Glutamatergic neuron (in vitro differentiated cells): ENCODE measurements at places on chromosomes 5 and 9. TPM values are rescaled to one million over a fixed set of nuclear protein-coding genes. Genes with fewer than 3 reads are reported as not detected.

DNA sequence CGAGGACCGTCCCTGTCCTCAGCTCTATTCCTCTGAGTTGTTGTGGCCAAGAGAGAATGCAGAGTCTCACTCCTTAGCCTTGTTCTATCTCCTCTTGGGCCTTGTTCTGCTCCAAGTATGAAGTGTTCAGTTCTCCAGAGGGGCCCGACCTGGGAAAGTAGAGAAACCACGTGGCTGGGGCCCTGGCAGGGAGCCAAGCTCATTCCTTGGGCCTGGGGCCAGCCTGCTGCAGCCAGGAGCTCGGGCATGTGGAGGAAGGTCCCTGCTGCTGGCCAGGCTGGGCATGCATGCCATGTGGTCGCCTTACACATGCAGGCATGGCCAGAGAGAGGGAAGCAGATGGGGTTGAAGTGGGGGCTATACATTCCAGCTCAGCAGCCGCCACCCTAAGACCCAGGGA, 60.7 kb downstream of the COL27A1 start:
- DNase-seq = no peak

- no peak for DNase-seq
Observed at GRCh38 chr9:77125665-77126064, 51.7 kb upstream of the VPS13A start.

DNA sequence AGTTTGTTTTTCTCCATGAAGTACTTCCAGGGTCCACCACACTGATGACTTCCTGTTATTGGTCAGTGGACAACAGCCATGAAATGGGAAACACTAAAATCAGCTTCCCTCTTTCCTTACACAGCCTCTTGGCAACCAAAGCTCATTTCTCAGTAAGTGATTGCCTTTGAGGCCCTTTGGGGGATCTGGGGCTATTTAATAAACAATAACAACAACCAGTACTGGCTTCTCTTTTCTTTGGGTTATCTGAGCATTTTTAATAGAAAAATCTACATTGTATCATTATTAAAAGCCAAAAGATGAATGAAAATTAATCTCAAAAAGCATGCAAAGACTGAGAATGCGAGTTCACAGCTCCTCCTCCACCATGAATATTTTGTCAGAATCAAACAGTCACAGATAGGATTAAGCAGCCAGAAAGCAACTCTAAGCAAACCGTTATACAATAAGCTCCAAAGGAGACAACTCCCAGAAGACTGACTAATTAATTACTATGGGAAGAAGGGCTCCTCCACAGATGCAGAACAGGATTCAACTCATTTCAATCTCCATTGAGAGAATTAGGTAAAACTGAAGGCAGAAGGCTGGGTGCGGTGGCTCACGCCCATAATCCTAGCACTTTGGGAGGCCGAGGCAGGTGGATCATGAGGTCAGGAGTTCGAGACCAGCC, 68.3 kb downstream of the SERINC5 start:
- DNase-seq = no peak

SPATA31E1 gene
- total RNA-seq = 0.71 TPM

- DNase-seq = no peak
Observed at GRCh38 chr5:64312491-64312890, 146.8 kb downstream of the RNF180 start.

GRCh38 chr9:136615631-136616306, 46.9 kb upstream of the EGFL7 start:
- no peak for DNase-seq

OCLN gene
- 4.3 TPM for total RNA-seq

GRCh38 chr5:125409861-125410536, 663.6 kb upstream of the ZNF608 start:
- DNase-seq = no peak
